Ascending aorta (tissue), 2 donors: ENCODE measurements at places on chromosomes 2 and 18. TPM values are rescaled to one million over a fixed set of nuclear protein-coding genes. Genes with fewer than 3 reads are reported as not detected.

- H3K4me1 ChIP-seq, result no peaks in the 10 kb centered on the region
- no peak for DNase-seq
- no peak overlapping the region for H3K4me3 ChIP-seq
- no peak overlapping the region for H3K27ac ChIP-seq
- no peaks in the 10 kb centered on the region for H3K27me3 ChIP-seq
Measured at GRCh38 chr2:44005846-44006245, 10.1 kb upstream of the LRPPRC start.

DNA sequence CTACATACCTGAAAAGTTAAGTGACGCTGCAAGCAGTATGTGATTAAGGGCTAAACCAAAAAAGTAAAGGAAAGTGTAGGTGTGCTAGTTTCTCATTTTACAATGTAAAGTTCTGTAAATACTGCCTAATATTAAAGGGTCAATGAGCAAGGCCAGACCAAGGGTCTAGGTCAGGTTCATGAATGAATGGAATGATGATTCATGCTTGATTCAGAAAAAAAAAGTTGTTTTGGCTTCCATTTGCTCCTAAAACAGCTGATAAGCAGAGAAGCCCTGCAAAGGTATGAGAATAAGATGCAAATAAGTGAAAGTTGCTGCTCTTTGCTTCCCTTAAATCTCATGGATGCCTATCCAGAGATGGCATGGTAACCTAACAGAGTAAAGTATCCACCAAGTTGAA, 61.3 kb downstream of the PTRHD1 start:
- H3K4me1 ChIP-seq, result no peaks in the 10 kb centered on the region
- H3K27ac ChIP-seq, result no peak overlapping the region
- no peak for DNase-seq
- H3K36me3 ChIP-seq, result peaks cover 11% of the 10 kb centered on the region
- no peaks in the 10 kb centered on the region for H3K27me3 ChIP-seq

DNA sequence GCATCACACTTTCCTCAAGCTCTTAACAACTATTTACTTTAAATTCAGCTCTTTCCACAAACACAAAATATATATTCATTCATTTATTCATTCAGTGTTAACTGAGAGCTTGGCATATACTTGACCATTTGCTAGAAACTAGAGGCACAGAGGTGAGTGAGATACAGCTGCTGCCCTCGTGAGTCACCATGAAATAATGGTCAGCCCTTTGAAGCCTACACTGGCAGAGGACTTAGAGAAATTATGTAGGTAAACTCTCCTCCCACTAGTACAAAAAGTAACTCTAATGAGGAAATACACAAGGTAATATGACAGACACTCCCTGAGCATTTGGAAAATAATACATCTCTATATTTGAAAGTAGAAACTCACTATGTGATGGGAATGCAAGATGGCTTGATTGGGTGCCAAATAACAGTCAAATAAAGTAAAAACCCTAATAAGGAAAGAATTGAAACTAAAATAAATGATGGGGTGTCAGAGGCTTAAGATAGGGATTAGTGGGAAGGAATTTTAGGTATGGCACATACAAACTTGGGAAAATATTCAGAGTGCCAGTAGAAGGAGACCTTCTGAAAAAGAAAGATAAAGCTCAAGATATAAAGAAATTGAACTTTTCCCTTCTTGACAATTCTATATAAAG, 61.1 kb downstream of the ANTXR1 start:
- H3K4me3 ChIP-seq, result no peak overlapping the region
- H3K4me1 ChIP-seq, result peaks cover 6% of the 10 kb centered on the region
- peaks cover 16% of the 10 kb centered on the region for H3K36me3 ChIP-seq
- peak overlapping the region; percentile 92 for H3K27ac ChIP-seq
- no peak for DNase-seq
- H3K27me3 ChIP-seq, result no peaks in the 10 kb centered on the region

DNA sequence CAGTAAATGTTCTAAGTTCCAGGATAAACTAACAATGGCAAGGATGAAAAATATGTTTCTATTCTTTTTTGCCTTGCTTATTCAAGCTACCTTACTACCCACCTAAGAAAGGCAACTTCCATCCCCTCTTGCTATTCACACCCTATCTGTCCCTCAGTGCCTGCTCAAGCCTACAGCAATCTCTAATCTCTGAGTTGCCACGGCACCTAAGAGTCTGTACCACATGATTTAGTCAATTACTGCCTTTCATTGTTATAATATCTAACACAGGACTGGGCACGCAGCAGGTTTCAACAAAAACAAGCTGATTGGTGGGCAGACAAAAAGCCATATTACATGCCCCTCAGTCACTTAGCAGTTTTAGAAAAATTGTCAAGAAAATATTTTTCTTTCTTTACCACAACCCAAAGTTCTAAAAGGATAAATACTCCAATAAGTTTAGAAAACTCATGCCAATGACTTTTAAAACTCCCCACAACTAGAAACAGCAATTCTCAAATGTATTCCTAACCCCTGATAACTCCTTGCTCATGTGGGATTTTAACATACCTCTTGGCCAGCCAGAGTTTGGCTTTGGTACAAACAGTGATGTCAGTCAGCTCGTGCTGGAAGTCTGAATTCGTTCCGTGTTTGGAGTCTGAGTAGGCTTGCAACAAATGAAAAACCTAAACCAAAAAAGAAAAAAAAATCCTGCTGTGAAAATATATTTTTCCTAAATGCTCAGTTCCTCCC, 117.3 kb upstream of the ZFP36L2 start:
- DNase-seq, result peak; percentile 95
- no peaks in the 10 kb centered on the region for H3K27me3 ChIP-seq
- H3K4me1 ChIP-seq, result peaks cover 30% of the 10 kb centered on the region
- peak overlapping the region; percentile 85 for H3K27ac ChIP-seq
- peak overlapping the region; percentile 12 for H3K4me3 ChIP-seq

- no peaks in the 10 kb centered on the region for H3K36me3 ChIP-seq
- H3K27me3 ChIP-seq, result no peaks in the 10 kb centered on the region
- no peak overlapping the region for H3K27ac ChIP-seq
- no peak for DNase-seq
Measured at GRCh38 chr18:65567372-65567771, 183.4 kb upstream of the CDH7 start.

- no peak overlapping the region for H3K4me3 ChIP-seq
- H3K36me3 ChIP-seq, result peaks cover 17% of the 10 kb centered on the region
- no peak overlapping the region for H3K27ac ChIP-seq
Measured at GRCh38 chr2:74486141-74486540, 3.3 kb downstream of the TTC31 start.

DNA sequence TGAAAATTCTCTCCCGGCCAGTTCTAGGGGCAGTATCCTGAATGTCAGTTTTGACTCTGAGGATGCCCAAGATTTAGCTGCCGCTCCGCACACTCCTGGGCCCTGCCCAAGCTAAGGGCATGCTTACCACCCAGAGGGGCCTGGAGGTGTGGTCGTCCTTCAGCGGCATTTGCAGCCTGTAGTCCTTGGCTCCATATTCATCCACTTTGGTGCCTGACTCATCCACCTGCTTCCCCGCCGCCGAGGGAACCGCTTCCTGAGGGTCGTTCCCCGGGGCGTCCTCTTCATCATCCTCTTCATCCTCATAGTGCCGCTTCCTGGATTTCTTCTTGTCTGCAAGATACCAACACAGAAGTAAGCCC, 577 bp downstream of the ERCC3 start:
- H3K36me3 ChIP-seq, result peaks cover 20% of the 10 kb centered on the region
- H3K27me3 ChIP-seq, result no peaks in the 10 kb centered on the region
- H3K4me1 ChIP-seq, result peaks cover 10% of the 10 kb centered on the region
- H3K27ac ChIP-seq, result peak overlapping the region; percentile 79

The IL1B gene
- not detected for total RNA-seq

The TIGD1 gene
- total RNA-seq, result 0.53 TPM

The PRKCE gene
- 4.6 TPM for total RNA-seq
